ENCODE measurements at places on chromosomes 2 and 18.

GRCh38 chr18:24766376-24766775 lies 305.9 kb downstream of the HRH4 start:
- no peak for DNase-seq

- DNase-seq = no peak
These were observed 358.5 kb downstream of the ZNF804A start for GRCh38 chr2:184956856-184957255.

DNA sequence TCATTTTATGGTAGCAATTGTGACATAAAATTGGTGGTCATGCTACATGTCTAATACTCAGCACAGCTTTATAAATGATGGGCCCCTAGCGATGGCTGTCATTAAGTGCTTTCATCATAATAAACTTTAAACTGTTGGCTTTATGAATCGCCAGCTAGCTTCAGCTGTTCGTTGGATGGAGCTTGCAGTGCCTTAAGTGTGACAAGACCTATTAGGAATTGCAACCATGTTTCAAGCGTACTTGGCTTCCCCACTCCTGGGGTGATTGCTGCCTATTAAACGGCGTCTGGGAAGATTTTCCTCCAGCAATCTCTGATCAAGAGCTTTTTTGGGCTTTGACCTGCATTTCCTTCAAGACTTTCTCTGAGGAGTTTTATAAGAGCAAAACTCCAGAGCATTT lies 164.5 kb upstream of the SIX3 start:
- DNase-seq = no peak

- no peak for DNase-seq
These were observed 89.7 kb downstream of the TMEM247 start for GRCh38 chr2:46569061-46569560.

DNA sequence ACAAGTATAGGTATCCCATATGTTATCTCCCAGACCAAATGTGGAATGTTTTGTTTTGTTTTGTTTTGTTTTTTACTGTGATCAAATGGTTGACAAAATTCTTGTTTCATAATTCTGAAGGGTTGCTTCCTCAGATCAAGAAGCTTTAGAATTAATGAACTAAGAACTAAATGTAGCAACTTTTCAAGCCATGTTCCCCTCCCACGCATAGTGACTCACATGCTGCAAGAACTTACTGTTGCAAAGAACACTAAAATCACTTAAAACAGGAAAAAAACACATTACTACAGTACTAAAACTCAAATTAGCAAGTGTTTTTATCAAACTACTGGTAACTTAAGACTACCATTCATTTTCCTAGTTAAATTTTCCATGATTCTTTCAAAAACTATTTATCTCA lies 30.6 kb downstream of the HNRNPLL start:
- DNase-seq = no peak

GRCh38 chr2:19776941-19777514 lies 124.8 kb downstream of the TTC32 start:
- DNase-seq = no peak

DNA sequence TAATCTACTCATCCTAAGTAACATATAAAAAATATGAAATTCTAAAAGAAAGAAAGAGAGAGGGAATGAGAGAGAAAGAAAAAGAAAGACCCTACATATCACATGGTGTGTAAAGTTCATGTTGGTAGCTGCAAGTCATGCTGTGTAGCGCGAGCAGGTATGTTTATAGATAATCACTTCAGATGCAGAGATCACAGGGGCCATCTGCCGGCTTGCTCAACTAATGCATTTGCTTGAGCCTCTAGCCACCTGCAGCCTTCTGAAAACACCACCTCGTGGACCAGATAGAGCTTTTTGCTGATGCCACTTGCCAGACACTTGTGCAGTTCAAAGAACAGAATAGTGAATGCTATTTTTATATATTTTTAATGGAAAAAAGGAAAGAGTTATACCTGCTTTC lies 37.6 kb downstream of the CDH7 start:
- DNase-seq = no peak

- DNase-seq = no peak
These were observed 53.6 kb downstream of the KCNF1 start for GRCh38 chr2:10965241-10965843.
